ENCODE measurements at places on chromosomes 6 and 20.

DNA sequence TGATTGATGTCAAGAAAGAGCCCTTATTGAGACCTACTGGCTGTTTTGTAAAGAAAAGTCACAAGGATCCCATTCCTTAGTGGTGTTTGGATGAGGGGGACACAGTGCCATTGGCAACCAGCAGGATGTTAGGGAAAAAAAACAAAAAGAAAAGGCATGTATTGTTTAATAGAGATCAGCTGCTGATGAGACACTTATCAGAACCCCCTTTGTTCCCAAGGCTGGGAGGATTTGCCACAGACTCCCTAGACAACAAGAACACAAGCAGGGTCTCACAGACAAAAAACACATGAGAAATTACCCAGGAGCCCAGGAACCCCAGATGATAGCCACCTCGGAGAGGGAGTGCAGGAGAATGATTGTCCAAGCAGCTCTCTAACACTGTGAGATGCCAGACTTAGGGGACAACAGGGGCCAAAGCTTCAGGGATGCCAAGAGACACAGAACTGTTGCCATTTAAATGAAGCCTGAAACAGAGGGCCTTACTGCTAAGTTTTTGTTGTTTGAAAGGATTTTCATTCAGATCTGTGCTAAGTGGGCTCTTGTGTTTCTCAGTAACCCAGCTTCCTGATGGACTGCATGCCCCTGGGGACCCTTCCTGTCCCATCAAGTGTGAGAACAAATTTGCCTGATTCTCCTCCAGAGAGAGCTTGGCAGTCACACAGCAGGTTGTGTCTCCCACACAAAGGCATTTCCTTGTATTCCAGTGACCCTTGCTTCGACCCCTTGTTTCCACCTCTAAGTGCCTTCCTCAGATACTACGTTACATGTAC is 48.7 kb upstream of the HEY2 start:
- H3K27me3 ChIP-seq: no peaks in the 10 kb centered on the region
- peak; percentile 71 for DNase-seq
- H3K4me3 ChIP-seq: no peak overlapping the region
- H3K36me3 ChIP-seq: no peaks in the 10 kb centered on the region
- H3K27ac ChIP-seq: peak overlapping the region; percentile 69
- H3K4me1 ChIP-seq: peaks cover 15% of the 10 kb centered on the region

- peaks cover 4% of the 10 kb centered on the region for H3K27me3 ChIP-seq
- H3K4me3 ChIP-seq: no peak overlapping the region
- no peak for DNase-seq
- H3K4me1 ChIP-seq: peaks cover 3% of the 10 kb centered on the region
- H3K36me3 ChIP-seq: no peaks in the 10 kb centered on the region
Observed at GRCh38 chr6:150373260-150373701, 4.5 kb downstream of the IYD start.

DNA sequence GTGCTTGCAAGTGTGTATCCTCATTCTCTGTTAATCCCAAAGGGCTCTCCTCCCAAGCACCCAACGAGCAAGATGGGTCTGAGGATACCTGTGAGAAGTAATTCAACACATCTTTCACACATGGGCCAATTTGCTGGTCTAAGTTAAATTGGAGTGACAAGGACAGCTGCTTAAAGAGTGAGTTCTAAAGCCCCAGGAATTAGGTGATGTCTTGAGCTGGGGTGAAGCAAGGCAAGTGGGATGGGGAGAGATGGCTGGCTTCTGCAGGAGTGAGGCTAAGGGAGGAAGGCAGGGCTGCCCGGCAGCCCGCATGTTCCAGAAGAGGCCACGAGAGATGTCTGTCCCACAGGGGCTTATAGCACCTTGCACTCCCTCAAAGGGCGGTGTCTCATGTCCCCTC is 288.5 kb downstream of the CDH26 start:
- no peak overlapping the region for H3K27ac ChIP-seq
- no peak for DNase-seq
- no peaks in the 10 kb centered on the region for H3K27me3 ChIP-seq
- no peak overlapping the region for H3K4me3 ChIP-seq

DNA sequence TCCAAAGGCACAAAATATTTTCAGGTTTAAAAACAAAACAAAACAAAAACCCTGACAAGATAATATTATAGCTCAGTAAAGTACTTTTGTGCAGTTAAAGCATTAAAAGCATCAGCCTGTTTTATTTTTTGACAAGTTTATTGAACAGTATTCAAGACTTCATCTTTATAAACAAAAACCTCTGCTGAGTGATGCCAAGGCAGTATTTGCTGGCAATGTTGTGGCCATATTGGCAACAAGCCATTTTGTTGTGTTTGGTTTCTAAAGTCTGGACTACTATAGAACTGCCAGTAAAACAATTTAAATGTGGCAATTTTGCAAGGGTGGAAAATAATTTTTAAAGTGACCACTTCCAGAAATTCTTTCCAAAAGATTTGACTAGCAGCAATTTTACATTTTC is 15.9 kb downstream of the CPNE1 start:
- no peak overlapping the region for H3K27ac ChIP-seq
- no peak for DNase-seq
- peaks cover 5% of the 10 kb centered on the region for H3K4me1 ChIP-seq
- H3K4me3 ChIP-seq: no peak overlapping the region

GRCh38 chr6:64062960-64063683 is 427.5 kb downstream of the PHF3 start:
- no peaks in the 10 kb centered on the region for H3K36me3 ChIP-seq
- no peak overlapping the region for H3K4me3 ChIP-seq
- no peak overlapping the region for H3K27ac ChIP-seq
- no peaks in the 10 kb centered on the region for H3K27me3 ChIP-seq
- H3K4me1 ChIP-seq: no peaks in the 10 kb centered on the region
- DNase-seq: no peak

DNA sequence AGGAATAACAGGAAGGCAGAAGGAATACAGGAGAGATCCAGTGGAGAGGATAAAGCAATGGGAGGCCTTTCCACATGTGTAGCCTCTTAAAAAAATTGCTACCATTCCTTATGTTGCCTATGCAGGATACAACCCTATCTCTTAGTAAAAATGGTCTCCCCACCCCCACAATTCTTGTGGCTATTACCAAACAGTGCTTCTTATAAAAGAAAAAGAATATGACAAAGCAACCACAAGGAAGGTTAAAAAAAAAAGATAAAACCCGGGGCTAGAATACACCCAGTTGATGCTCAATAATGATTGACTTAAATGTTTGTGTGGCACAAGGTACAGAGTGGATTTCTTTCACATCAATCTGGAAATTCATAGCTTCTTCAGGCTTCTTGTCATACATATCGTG is 250.9 kb downstream of the HIVEP2 start:
- DNase-seq: no peak
- H3K27ac ChIP-seq: no peak overlapping the region
- no peaks in the 10 kb centered on the region for H3K36me3 ChIP-seq
- H3K4me3 ChIP-seq: no peak overlapping the region
- H3K4me1 ChIP-seq: no peaks in the 10 kb centered on the region

- no peak for DNase-seq
- H3K27ac ChIP-seq: peak overlapping the region; percentile 74
- peak overlapping the region; percentile 30 for H3K4me3 ChIP-seq
- H3K27me3 ChIP-seq: no peaks in the 10 kb centered on the region
- peaks cover 17% of the 10 kb centered on the region for H3K4me1 ChIP-seq
Observed at GRCh38 chr6:169618526-169619490, 83.0 kb downstream of the WDR27 start.

- no peak overlapping the region for H3K27ac ChIP-seq
- no peak overlapping the region for H3K4me3 ChIP-seq
- H3K4me1 ChIP-seq: no peaks in the 10 kb centered on the region
- no peaks in the 10 kb centered on the region for H3K27me3 ChIP-seq
- no peak for DNase-seq
Observed at GRCh38 chr20:7499201-7499600, 441.1 kb downstream of the HAO1 start.

DNA sequence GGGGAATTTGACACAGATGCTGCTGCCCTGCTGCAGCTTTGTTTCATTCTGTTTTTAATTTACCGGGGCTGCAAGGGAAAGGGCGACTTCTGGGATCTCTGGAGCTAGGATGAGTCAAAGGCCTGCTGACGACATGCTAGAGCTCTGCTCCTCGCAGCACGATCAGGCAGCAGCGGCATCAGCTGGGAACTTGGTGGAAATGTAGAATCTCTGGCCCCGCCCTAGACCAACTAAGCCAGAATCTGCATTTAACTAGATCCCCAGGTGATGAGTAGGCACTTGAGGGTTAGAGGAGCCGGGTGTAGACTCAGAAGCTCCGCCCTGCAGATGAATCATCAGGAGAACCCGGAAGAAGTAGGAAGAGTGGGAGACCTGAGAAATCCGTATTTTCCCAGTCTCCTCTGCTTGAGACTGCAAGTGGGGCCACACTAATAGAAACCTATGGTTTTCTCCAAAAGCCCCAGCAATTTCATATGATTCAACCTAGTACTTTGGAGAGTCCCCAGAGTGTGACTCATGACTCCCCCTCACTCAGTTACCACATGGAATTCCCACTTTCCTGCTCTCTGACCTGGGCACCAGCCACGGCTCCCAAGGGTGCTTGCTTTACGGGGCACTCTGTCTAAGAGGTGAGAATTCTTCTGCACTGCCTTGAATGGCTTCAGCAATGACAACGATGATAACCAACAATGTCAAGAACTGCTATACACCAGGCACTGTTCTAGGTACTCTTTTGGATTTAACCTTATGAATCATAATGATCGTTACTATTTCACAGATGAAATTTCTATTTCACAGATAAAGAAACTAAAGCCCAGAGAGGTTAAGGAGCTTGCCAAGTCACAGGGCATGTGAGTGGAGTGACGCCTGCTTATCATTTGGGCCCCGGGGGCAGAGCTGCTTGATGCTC is 18.1 kb downstream of the TUBB2B start:
- peaks cover 23% of the 10 kb centered on the region for H3K4me1 ChIP-seq
- no peak overlapping the region for H3K27ac ChIP-seq
- H3K36me3 ChIP-seq: no peaks in the 10 kb centered on the region
- no peaks in the 10 kb centered on the region for H3K27me3 ChIP-seq

DNA sequence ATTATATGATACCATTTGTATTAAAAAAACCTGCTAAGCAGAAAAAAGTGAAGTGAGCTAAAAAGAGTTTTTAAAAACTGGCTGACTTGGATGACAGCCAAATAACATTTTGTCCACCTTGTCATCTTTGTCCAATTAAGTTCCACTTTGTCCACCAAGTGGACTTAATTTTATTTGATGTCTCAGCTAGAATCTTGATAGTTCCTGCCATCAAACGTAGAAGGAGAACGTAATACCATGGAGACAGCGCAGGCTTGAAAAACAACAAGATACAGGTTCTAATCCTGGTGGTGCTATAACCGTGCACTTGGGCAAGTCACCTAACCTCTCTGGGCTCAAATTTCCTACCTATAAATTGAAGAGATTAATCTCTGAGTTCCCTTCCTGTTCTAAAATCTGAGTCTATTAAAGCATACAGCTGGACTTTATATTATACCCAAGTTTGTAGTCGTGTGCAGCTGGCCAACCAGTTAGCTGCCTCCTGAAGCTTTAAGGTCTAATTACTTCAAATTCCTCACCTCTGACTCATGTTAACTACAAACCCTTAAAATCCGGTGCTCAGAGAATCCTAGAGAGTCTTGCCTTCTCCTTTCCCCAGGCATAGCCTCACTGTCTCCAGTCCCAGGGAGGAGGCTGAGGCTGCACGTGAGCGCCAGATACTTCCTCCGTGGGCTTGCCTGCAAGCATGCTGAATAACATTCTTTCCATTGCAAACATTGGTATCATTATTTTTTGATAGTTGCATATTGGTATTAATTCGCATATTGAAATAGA is 16.8 kb downstream of the TMEM244 start:
- DNase-seq: peak; percentile 75
- H3K27me3 ChIP-seq: no peaks in the 10 kb centered on the region
- peaks cover 6% of the 10 kb centered on the region for H3K4me1 ChIP-seq
- no peaks in the 10 kb centered on the region for H3K36me3 ChIP-seq

DNA sequence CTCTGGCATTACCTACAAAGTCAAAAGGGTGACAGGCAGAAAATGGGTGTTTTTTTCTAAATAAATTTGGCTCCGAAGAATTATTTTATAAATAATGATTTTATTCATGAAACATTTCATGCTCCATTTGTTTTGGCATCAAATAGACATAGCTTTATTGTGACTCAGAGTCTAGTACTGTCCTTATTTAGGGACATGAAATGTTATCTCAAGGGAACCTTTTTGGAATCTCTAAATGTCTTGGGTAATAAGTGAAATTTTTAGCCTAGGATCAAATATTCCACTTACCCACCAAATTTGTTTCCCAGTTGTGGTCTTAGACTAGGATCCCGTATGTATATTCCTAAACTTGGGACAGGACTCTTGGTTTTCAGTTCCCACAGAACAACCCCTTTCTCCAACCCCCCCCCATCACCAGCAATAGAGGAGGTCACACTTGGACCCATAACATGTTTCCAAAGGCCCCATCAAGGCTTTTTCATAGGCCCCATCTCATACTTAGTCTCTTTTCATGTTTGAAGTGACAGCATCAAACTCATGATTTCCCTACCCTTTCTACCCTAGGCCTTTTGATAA is 81.8 kb downstream of the JAG1 start:
- no peak overlapping the region for H3K27ac ChIP-seq
- H3K36me3 ChIP-seq: no peaks in the 10 kb centered on the region
- peaks cover 3% of the 10 kb centered on the region for H3K4me1 ChIP-seq
- H3K4me3 ChIP-seq: no peak overlapping the region
- no peak for DNase-seq

DNA sequence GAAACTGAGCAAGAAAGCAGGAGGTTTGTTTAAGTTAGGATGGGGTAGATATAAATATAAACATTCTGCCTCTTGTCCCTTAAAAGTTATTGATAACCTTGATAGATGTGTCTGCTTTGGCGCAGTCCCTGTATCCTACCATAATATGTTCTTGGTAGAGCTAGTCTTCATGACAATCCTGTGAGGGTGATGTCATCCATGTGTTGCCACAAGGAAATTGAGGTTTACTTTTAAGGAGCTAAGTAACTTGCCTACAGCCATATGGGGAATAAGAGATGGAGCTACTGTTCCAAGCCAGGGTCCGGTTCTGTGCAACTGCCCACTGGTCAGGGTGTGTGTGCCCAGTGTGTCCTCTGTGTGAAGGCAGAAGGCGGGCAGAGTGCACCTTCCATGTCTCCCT is 78.5 kb downstream of the SSR1 start:
- no peak for DNase-seq
- H3K4me1 ChIP-seq: no peaks in the 10 kb centered on the region
- peaks cover 52% of the 10 kb centered on the region for H3K36me3 ChIP-seq
- H3K27me3 ChIP-seq: no peaks in the 10 kb centered on the region

- no peaks in the 10 kb centered on the region for H3K36me3 ChIP-seq
- H3K27me3 ChIP-seq: no peaks in the 10 kb centered on the region
- peak overlapping the region; percentile 21 for H3K4me3 ChIP-seq
- H3K27ac ChIP-seq: no peak overlapping the region
Observed at GRCh38 chr6:62764841-62765240, 446.4 kb upstream of the FKBP1C start.

GRCh38 chr6:17423026-17423425 is 29.6 kb downstream of the CAP2 start:
- H3K27me3 ChIP-seq: no peaks in the 10 kb centered on the region
- no peak overlapping the region for H3K27ac ChIP-seq
- DNase-seq: no peak
- H3K4me3 ChIP-seq: no peak overlapping the region

GRCh38 chr6:18748314-18748713 is 361.2 kb downstream of the RNF144B start:
- H3K27me3 ChIP-seq: no peaks in the 10 kb centered on the region
- no peak overlapping the region for H3K4me3 ChIP-seq
- peak; percentile 59 for DNase-seq
- H3K4me1 ChIP-seq: peaks cover 4% of the 10 kb centered on the region
